ENCODE measurements at places on chromosomes 1 and 21.

DNA sequence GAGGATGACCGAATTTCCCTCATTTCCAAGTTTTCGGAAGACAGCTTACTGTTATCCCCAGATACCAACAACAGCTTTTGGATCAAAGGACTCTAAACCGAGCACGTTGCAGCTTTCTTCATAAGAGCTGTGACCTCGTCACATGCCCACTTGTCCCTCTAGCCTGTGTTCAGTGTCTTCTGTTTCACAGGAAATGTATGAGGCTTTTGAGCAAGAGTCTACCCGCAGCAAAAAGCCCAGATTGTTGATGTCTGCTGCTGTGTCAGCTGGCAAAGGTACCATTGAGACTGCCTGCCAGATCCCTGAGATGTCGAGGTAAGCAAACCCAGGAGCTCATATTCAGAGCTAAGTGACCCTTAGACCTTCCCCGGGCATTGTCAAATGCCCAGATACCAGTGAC lies 24.1 kb downstream of the CHI3L2 start:
- DNase-seq = no peak

- DNase-seq = no peak
These were observed 7.7 kb upstream of the TTLL10 start for GRCh38 chr1:1165900-1166421.

DNA sequence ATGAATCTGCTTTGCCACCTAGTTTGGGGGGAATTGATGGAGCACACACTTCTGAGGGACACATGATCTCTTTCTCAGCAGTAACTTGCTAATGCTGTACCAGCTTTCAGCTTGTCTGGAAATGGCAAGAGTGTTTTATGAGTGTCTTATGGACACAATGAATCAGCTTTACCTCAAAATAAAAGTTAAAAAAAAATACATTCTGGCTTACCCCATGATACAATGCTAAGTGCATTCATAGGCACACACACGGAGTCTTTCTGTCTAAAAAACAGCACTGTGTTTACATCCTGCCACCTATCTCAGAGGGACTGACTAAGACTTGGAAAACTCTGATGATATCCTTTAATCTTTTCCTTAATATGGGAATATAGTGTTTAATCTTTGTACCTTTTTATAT lies 455.5 kb upstream of the ADAMTS5 start:
- DNase-seq = peak; percentile 63

DNA sequence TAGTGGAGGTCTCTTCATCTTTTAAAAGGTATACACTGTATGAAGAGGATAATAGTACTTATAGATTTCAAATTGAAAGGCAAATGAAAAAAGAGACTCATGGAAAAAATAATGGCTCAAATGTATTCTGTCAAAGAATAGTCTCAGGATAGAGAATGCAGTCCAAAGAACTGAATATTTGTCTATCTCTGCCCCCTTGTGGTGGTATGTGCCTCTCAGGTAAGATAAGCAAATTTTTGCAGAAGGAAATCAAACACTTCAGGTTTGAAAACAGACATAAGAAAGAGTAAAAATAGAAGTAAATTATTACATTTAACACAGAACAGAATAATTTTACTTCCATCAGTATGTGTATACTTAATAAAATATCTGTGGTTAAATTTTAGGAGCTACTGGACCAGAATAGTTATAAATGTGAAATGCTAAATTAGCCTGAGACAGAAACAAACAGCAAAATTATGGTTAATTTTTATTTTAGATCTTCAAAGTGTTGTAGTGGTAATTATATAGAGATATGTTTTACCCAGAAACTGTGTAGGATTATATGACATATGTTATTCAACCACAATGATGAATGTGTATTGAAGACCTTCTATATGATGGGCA lies 164.4 kb upstream of the PALMD start:
- DNase-seq = peak; percentile 80

DNA sequence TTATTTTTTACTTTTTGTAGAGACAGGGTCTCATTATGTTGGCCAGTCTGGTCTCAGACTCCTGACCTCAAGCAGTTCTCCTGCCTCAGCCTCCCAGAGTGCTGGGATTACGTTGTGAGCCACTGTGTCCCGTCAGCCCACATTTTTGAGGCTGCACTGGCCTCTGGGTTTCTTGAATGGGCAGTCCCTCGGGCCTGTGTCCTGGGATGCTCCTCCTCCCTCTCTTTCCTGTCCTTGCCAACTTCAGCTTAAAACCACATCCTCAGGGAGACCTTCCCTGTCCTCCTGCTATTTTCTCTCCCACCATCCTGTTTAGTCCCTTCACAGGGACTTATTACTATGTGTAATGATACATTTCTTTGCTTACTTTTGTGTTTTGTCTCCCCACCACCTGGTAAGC lies 31.4 kb upstream of the LYST start:
- DNase-seq = no peak

GRCh38 chr1:29382851-29383745 lies 146.8 kb downstream of the PTPRU start:
- no peak for DNase-seq

- no peak for DNase-seq
These were observed 117.2 kb downstream of the BRINP2 start for GRCh38 chr1:177287994-177288393.

DNA sequence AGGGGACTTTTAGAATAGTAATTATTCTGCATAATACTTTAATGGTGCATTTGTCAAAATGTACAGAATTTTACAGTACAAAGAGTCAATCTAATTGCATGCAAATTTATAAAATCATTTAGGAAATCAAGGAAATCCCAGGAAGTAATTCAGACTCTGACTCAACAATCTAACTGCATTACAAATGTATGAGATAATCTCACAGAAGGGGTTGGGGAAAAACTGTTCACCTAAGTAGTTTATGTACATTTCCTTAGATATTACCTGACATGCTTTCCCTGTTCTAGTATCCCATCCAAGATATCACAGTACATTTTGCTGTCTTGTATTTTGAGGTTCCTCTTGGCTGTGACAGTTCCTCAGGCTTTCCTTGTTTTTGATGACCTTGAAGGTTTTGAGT lies 4.7 kb downstream of the CRB1 start:
- DNase-seq = peak; percentile 20

DNA sequence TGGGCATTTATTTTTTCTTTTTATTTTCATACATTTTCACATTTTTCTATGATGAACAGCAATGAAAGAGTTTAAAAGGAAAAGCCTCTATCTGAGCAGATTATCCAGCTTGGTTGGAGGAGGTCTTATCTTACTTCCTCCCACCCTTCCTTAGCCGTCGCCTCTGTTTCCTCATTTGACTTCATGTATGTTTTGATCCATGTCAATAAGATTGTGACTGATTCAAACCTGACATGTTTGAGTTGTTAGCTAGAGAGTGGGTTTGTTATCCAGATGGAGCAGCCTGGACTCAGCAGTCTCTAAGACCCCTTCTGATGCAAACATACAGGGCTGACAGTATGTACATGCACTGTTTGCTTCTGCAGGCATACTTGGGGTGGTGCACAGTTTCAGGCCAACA lies 31.2 kb downstream of the MACO1 start:
- no peak for DNase-seq

GRCh38 chr21:33022828-33023573 lies 2.7 kb upstream of the OLIG2 start:
- DNase-seq = no peak

DNA sequence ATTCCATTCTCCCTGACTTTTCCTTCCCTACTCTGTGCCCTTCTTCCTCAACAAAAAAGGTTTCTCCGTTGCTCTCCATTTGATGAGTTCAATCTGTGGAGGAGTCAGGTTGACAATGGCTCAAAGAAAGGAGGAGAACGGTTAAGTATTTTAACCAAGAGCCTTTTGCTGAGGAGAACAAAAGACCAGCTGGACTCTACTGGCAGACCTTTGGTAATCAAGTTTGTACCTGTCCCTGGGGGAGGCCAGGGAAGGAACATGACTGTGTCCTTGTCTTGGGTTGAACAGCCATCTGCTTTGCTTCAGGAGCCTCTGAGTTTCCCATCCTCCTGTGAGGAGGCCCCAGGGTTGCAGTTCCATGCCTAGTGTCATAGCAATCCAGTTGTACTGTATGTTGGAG lies 29.9 kb downstream of the TTF2 start:
- no peak for DNase-seq

- DNase-seq = no peak
These were observed 22.8 kb downstream of the ATP1B1 start for GRCh38 chr1:169129109-169129784.

DNA sequence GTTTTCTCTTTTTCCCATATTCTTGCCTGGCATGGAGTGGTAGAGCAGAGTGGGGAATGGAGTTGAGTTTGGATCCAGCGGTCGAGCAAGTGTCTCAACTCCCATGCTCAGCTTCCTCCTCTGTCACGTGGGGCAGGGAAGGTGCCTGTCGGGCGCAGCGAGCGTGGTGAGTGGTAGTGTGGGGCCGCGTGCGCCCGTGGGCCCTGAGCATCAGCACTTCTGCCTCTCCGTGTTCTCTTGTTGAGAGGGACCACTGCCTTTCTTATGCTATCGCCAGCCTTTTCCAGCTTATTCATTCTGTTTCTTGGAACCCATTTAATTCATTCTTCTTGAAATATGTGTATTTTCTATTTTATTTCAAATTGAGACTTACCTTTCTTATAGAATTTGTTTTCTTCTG lies 65.1 kb downstream of the ADARB1 start:
- DNase-seq = no peak

DNA sequence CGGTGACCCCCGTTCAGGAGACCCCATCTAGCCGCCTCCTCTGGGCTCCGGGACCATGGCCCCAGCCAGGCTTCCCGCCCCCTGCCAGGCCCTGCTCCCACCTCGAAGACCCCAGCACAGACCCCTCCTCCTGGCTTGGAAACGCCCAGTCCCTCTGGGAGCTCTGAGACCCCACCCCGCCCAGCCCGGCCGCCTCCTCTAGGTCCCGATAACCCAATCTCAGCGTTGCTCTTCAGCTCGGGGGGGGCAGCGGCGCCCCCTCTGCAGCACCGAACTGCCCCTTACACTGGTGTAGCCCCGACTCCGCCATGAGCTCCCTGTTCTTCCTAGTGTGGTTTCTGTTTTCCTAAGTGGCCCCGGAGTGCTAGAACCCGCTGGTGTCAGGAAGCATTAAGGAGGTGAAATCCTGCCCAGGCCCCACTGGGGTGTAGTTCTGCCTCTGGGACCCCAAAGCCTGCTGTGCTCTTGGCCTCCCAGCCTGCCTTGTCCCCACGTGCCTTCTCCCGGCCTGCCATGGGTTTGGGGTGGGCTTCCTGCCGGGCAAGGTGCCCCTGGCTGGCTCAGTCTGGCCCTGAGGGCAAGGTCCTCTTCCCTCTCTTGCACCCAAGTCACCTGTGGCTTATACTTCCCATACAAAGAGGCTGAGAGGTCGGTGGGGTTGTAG lies 10.7 kb upstream of the MMEL1 start:
- no peak for DNase-seq

DNA sequence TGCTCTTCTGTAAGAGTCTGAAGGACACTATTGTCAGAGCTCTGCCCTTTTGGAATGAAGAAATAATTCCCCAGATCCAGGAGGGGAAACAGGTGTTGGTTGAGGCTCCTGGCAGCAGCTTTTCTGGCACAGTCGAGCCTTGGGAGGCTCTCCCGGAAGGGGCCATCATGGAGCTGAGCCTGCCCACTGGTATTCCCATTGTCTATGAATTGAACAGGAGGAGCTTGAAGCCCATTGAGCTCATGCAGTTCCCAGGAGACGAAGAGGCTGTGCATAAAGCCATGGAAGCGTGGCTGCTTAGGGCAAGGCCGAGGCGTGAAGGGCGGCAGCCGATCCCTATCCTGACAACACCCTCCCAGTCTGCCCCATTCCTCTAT lies 26.6 kb downstream of the UBE4B start:
- no peak for DNase-seq

DNA sequence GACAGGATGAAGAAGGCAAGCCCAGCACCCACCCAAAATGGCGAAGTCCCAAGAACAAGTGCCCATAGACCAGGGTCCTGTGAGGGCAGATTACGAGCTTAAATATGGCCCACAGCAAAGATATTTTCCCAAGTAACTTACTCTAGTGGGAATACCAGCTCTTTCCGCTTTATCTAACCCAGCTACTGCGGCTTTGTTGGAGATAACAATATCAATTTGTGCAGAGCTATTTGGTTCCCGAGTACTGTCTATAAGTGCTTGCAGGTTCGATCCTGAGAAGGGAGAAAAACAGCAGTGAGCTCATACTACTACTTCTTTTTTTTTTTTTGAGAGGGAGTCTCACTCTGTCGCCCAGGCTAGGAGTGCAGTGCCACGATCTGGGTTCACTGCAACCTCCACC lies 14.3 kb upstream of the DNAJC28 start:
- DNase-seq = no peak

GRCh38 chr1:113835686-113836290 lies 23.5 kb upstream of the RSBN1 start:
- peak; percentile 70 for DNase-seq

DNA sequence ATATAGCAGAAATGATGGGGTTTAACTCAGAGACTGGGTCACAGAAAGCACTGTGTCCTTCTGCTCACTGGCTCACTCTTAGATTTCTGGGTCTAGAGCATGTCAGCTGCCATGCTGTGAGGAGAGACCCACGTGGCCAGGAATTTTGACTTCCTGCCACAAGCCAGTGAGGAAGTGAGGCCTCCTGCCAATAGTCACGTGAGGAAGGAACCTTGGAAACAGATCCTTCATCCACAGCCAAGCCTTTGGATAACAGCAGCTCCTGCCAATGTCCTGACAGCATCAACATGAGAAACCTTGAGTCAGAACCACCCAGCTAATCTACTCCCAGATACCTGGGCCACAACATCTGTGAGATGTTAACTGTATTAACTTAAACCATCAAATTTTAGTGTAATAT lies 114.5 kb upstream of the PLPPR5 start:
- DNase-seq = no peak

GRCh38 chr21:35254006-35254764 lies 205.1 kb upstream of the RUNX1 start:
- DNase-seq = peak; percentile 83

DNA sequence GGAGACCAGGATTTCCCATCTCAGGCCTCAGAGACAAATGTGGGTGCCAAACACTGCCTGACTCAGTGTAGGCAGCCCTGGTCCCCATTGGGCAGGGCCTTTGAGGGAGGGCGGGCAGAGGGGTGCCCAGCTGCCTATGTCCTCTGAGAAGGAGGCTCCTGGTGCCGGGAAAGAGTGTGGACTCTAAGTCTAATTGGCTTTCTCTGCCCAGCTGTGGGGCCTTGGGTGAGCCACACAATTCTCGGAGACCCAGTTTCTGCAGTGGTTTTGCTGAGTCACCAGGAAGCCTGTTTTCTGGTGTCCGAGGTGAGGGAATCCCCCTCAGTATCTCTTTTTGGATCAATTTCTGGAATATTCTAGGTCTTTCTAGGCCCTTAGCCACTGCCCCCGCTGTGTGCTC lies 35.3 kb upstream of the ACTL8 start:
- DNase-seq = peak; percentile 45

DNA sequence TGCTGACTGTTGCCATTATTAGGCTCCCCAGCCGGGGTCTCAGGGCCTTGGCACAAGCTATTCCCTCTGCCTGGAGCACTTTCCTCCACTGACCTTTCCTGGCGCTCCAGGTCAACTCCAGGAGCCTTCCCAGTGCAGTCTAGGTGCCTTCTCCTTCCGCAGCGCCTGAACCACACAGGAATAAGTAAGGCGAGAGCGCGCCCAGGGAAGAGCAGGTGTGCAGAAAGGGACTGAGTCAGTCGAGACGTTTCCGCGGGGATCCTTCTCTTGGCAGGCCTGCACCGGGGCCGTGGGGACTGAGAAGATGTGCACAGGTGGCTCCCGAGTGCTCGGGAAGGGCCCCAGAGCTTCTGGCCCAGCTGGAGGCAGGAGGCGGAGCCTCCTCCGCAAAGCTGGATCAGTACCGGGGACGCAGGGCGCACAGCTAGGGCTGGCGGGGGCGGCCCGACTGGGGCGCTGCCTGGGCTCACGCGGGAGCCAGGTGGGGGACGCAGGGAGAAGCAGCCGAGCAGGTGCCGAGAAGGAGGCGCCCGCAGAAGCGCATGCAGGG lies 765 bp upstream of the BMP8A start:
- peak; percentile 15 for DNase-seq

Data from GM23248 (cell line).